ENCODE measurements at places on chromosomes 5 and 9.

DNA sequence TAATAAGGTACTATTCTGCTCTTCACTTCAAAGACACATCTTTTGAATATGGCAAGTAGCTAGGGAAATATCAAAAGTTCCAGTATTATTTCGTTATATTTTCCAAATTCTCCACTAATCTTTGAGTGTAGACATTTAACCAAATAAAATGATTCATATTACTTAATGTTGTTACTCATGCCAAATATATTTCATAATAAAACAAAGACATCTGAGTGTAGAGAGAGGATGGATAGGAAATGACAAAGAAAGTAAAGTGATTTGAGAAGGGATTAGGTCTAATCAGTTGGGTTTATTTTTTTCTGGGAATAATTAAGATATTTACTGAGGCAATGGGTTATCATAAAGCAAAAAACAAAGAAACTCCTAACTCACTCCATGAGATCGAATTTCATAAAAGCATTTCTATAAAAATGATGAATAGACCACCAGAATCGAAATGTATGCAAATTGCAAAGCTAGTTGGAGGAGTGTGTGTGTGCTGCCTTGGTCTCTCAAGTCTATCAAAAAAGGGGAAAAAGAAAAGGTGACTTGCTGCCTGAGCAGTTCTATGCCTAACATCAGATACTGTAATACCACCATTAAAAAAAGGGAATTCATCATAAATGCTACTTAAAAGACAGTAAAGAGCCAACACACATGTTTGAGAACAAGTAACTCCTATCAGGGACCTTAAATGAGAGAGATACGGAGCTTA is 255.5 kb downstream of the PDE4D start:
- DNase-seq = no peak

DNA sequence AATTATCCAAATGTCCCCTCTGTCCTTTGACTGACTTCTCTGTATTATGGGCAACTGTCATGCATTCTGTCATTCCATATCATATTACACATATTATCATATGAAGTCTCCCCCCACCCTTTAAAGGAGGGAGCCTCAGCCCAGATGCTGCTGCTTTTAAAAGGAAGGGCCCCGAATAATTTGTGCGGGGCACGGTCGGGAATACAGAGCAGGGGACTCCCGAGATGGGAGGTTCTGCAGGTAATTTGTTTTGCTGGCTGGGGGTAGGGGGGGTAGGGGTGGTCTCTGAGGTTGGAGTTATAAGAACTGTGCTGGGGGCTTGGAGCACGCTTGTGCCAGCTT is 10.1 kb upstream of the LHX2 start:
- no peak for DNase-seq

DNA sequence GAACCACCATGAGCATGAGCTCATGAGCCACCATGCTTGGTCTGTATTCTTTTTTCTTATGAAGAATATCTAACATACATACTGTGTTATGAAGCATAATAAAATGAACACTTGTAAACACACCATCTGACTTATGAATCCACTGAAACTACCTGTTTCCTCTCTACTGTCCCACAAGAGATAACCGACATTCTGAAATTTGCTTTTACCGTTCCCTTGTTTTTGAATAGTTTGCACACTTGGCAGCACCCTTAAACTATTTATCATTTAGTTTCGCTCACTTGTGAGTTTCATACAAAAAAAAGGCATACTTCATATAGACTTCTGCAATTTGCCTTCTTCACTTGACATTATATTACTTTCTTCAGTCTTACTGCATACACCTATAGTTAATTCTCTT is 8.9 kb downstream of the LARS1 start:
- no peak for DNase-seq

DNA sequence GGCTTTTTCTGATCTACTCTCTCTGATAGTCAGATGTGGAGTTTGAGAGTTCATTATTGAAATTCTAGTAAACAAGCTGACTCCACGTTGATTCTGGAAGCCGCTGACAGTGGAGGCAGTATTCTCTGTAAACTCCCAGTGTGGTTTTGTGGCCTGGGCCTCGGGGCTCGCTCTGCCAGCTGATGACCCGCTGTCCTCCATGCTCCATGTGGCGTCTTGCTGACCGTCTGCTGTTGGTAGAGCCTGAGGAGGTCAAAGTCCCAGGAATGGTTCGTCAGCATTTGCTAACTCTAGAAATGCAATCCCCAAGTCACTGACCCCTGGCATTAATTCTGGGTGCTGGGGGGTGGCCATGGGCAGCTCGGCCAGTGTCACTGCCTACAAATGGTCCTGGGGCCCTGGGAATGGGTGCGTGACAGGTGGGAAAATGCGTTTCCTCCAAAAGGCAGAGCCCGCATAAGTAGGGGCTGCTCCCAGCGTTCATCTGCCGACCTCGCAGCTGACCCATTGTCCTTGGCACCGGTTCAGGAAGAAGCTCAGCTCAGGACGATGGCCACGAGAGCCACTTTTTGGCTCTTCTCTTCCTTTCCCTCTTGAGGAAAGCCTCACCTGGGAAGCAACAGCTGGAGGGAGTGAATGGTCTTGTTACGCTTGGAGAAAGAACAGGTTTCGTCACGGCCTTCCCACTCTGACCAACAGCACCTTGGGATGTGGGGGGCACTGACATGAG is 55.1 kb downstream of the MRPL36 start:
- DNase-seq = no peak

DNA sequence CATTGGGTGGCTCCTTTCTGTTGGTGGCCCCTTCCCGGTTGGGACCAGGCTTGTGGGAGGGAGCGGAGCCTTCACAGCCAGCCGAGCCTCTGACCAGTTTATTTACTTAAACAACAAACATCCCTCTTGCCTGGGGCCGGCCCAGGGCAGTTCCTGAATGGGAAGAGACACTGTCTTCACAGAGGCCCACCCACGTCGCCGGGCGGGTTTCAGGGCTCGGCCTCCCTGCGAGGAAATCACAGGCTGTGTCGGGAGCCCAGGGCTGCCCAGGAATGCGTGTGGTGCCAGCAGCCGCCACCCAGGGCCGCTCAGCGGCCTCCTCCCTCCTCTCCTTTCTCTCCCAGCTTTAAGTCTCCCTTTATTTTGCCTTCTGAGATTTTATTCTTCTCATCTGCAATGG is 132.5 kb downstream of the HSD17B3 start:
- no peak for DNase-seq

GRCh38 chr5:137747848-137748247 is 6.3 kb downstream of the HNRNPA0 start:
- no peak for DNase-seq

- no peak for DNase-seq
These were observed 515 bp downstream of the LCP2 start for GRCh38 chr5:170296935-170297588.

- no peak for DNase-seq
These were observed 87.6 kb downstream of the PHF2 start for GRCh38 chr9:93663877-93664548.

- no peak for DNase-seq
These were observed 39.9 kb downstream of the RHOBTB3 start for GRCh38 chr5:95770830-95771708.

- DNase-seq = no peak
These were observed 30.3 kb downstream of the SLC25A48 start for GRCh38 chr5:135864503-135865435.

DNA sequence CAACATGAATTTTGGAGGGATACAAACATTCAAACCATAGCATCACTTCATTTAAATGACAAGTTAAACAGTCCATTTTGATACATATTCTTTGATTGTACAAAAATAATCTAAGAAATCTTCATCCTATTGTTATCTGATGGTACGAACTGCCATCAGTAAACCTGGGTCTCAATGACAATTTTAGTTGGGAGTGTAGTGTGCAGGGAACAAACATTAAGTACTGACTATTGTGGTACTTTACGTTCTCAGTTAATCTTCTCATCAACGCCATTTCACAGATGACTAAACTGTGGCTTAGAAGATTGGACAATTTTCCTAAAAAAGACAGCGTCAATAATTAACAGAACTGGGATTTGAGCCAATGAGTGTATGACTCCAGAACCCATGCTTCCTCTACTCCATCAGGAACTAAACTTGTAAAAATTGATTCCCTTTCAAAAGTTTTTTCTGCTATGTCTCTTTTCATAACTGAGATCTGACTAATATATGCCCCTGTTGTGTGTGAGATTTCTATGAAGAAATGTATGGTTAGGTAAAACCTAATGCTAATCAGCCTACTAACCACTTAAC is 21.1 kb downstream of the TNPO1 start:
- no peak for DNase-seq

DNA sequence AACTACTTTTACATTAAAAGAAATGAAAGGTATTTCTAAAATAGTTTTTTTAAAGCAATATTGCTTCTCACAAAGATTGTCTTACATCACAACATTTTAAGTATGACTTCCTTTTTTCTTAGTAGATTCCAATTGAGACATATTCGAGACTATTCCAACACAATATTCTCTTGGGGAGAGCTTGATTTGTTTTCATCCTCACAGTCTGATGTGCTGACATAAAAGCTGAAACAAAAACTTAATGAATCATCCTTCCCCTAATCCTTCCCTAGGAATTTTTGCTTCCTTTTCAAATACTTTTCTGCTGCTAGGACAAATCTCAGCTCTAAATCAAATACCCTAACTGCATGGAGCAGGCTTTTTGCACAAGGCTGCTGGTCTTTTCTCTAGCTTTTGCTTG is 245.8 kb upstream of the MAP3K1 start:
- no peak for DNase-seq

DNA sequence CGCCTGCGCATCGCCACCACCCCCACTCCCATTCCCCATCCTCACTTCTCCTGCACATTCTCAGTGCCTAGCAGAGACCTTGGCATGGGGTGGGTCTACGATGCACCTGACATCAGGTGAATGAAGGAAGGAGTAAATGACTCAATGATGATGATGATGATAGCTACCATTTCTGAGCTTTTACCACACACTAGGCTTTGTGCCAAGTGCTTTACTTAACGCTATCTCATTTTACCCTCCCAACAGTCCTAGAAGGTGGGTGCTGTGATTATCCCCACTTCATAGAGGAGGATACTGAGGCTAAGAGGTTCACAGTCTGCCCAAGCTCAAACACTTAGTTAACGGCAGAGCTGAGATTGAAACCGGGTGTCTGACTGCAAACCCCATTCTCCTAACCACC is 27.1 kb downstream of the CAMK2A start:
- no peak for DNase-seq

DNA sequence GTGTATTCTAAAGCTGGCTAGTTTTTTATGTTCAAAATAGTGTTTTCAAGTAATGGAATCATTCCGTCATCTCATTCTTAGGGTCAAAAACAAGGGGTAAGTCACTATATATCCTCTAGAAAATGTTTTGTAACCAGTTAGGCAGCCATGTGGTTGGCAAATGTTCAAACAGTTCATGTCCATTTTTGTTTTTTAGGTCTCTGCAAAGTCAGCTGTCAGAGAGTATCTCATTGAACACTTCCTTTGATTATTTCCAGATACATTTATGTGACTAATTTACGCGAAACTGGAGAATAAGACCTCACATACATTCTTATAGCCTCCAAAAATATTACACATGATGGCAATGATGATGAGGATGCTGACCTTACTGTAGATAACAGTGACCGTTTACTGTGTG is 50.4 kb downstream of the TRIO start:
- DNase-seq = no peak

DNA sequence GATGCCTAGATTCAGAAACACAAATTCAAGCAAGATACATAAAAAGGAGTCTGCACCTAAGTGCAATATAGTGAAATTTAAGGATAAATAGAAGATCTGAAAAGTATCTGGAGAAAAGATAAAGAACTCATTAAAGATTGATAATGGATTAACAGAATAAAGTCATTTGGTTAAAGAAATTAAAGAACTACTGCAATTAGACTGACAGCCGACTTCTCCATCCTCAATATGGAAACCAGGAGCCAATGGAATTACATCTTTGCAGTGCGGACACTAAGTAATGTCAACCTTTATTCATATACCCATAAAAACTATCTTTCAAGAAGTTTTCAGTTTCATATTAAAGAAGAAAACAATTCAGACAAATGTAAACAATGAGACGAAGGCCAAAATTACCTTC is 81.0 kb downstream of the MRPL36 start:
- DNase-seq = no peak

GRCh38 chr5:153352685-153353219 is 137.7 kb upstream of the GRIA1 start:
- no peak for DNase-seq

- DNase-seq = no peak
These were observed 255.6 kb upstream of the IZUMO3 start for GRCh38 chr9:24801344-24801743.

GRCh38 chr9:107789001-107789700 is 299.6 kb upstream of the KLF4 start:
- no peak for DNase-seq

DNA sequence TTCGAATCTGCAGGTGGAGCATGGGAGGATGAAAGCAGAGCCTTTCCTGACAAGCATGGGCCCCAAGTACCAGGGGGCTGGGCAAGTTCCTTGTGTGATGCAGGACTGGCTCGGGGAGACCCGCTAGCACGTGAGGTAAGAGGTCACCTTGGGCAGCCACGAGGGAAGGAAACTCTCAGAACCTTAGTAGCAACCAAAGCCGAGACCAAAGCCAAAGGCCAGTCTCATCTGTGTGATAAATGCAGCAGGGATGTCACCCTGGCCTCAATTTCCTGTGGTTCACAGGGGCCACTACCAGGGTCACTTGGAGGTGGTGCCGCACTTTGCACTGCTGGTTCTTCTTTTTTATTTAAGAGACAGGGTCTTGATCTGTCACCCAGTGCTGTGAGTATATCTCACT is 39.5 kb downstream of the PRRT1B start:
- no peak for DNase-seq

DNA sequence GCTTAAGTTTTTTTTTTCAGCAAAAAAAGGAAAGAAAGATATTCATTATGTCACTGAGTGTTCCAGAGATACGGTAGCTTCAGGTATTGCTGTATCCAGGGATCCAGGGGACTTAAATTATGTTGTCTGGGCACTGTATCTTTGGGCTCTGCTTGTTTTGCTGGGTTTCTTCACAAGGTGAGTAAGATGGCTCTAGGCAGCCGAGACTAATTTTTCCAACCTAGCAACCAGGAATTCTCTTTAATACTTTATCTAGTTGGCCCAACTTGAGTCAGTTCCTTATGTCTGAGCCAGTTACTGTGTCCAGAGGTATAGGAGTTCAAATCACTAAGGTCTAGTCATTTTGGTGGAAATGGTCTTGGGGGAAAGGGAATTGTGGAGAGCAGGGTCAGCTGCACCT is 66.0 kb downstream of the MAN2A1 start:
- DNase-seq = no peak

- DNase-seq = peak; percentile 25
These were observed 40.2 kb downstream of the RXRA start for GRCh38 chr9:134366223-134367031.

- DNase-seq = no peak
These were observed 8.6 kb upstream of the PHYKPL start for GRCh38 chr5:178241231-178241663.

DNA sequence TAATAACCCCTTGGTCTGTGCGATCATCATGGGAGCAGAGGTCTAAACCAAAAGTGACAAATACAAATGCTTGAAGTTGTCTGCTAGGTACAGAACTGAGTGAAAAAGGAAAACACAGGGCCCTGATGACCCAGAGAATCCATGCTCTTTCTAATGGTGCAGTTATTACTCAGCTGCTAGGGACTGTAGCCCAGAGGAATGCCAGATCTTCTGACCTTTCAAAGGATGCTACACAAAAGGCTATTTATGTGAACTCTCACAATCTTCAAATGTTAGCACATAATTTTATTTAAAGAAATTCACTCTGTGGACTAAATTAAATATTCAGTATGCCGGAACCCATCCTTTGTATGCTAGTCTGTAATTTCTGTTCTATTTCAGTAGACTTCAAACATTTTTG is 79.9 kb downstream of the PRR16 start:
- DNase-seq = no peak

Measured in NCI-H1436 treated with DMSO at 0.1 percent for 48 hours (cell line).